ENCODE measurements at places on chromosomes 2 and 18. TPM values are rescaled to one million over a fixed set of nuclear protein-coding genes. Genes with fewer than 3 reads are reported as not detected.

DNA sequence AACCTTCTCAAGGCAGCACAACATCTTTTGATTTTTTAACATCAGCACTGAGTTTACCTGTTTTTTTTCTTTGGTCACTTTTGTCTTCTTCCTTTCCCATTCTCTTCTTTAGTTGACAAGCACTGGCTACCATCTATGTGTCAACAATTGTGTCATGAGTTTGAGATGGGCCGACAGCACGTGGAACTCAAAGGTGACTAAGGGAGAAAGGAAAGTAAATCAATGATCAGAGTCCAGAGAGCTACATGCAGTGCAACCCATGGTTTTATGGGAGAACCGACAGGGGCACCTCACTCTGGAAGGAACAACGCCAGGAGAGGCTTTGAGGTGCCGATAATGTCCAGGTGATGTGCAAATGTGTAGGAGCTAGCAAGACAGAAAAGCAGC, 755.5 kb downstream of the RNF144A start:
- DNase-seq, result no peak
- no peak overlapping the region for H3K4me3 ChIP-seq
- H3K36me3 ChIP-seq, result no peaks in the 10 kb centered on the region
- H3K27ac ChIP-seq, result no peak overlapping the region
- no peaks in the 10 kb centered on the region for H3K4me1 ChIP-seq

DNA sequence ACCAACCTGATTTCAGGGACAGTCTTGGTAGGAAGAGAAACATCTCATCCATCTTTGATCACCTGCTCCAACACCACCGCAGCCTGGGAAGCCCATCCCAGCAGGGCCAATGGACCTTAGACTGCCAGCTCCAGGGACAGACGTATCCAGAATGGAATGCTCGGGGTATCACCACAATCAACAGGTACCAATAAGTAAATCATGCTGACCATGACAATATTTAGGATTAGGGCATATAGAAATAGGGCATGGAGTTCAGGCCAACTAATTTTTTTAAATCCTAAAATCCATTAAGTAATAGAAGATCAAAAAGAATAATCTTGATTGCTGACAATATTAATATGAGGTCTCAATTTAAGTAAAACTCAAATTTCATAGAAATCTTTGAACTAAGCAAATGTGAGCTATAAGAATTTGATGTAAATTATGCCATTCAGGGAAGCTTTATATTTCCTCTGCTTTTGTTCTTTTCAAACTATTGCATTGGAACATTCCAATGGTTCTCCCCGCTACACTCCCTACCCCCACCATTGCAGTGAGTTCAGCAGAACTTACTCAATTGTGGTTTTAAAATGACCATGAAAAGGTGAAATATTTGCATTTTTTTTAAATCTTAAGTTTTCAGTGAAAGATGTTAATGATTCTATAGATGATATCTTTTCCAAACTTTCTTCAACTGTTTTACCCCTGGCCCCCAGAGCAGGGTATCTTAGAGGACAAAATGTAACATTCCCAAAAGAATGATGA, 138.6 kb downstream of the DNER start:
- H3K27ac ChIP-seq, result no peak overlapping the region
- no peaks in the 10 kb centered on the region for H3K36me3 ChIP-seq
- H3K4me3 ChIP-seq, result no peak overlapping the region
- H3K4me1 ChIP-seq, result no peaks in the 10 kb centered on the region
- DNase-seq, result no peak
- no peaks in the 10 kb centered on the region for H3K27me3 ChIP-seq

- no peaks in the 10 kb centered on the region for H3K27me3 ChIP-seq
- H3K4me3 ChIP-seq, result no peak overlapping the region
- peaks cover 6% of the 10 kb centered on the region for H3K4me1 ChIP-seq
Observed at GRCh38 chr2:233919938-233920337, 2.8 kb downstream of the TRPM8 start.

DNA sequence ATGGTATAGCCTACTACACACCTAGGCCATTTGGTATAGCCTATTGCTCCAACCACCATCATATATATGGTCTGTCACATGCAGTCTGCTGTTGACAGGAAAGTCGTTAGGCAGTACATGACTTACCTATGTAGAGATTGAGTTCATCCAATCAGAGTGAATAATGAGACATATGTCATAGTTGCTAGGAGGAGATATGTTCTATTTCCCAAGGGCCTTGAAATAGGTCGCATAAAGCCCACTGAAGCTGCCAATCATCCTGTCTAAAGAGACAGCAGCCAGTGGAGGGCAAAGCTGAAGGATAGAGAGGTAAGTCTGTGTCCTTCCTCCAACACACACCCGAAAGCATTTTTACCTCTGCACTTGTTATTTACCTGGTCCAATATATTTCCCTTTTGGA, 263.4 kb downstream of the PTPRM start:
- no peak for DNase-seq
- H3K27me3 ChIP-seq, result no peaks in the 10 kb centered on the region
- no peaks in the 10 kb centered on the region for H3K36me3 ChIP-seq

GRCh38 chr18:71505526-71505925, 1038.6 kb downstream of the CBLN2 start:
- H3K4me3 ChIP-seq, result no peak overlapping the region
- H3K36me3 ChIP-seq, result no peaks in the 10 kb centered on the region
- no peak overlapping the region for H3K27ac ChIP-seq
- H3K4me1 ChIP-seq, result no peaks in the 10 kb centered on the region
- peak; percentile 2 for DNase-seq

- H3K27ac ChIP-seq, result no peak overlapping the region
- no peaks in the 10 kb centered on the region for H3K27me3 ChIP-seq
- H3K4me1 ChIP-seq, result no peaks in the 10 kb centered on the region
- H3K36me3 ChIP-seq, result no peaks in the 10 kb centered on the region
- peak; percentile 40 for DNase-seq
Observed at GRCh38 chr2:41127351-41127750, 675.5 kb upstream of the SLC8A1 start.

GRCh38 chr2:182447163-182447562, 20.3 kb upstream of the PDE1A start:
- H3K4me3 ChIP-seq, result no peak overlapping the region
- H3K36me3 ChIP-seq, result no peaks in the 10 kb centered on the region
- no peak overlapping the region for H3K27ac ChIP-seq
- DNase-seq, result no peak

DNA sequence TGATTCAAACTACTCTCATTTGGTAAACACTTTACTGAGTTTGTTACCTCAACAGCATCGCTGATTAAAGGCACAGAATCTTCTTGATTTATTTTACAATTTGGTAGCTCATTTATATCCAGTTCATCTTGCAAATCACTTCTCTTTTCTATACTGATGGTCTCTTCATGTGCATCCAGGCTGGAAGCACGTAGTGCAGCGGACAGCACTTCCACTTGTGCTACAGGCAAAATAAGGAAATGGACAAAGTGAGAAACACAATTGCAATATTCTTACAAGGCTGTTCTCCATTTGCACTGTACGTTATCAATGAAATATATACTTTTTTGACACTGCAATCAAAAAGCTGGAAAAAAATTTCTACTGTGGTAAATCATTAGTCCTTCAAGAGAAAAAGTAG, 51.0 kb downstream of the PPP4R1 start:
- H3K4me1 ChIP-seq, result no peaks in the 10 kb centered on the region
- no peak for DNase-seq
- H3K27me3 ChIP-seq, result no peaks in the 10 kb centered on the region
- H3K27ac ChIP-seq, result no peak overlapping the region
- H3K4me3 ChIP-seq, result no peak overlapping the region

- H3K36me3 ChIP-seq, result no peaks in the 10 kb centered on the region
- H3K27me3 ChIP-seq, result no peaks in the 10 kb centered on the region
- H3K4me3 ChIP-seq, result no peak overlapping the region
- peak; percentile 83 for DNase-seq
Observed at GRCh38 chr2:7203056-7203467, 285.9 kb downstream of the RNF144A start.

DNA sequence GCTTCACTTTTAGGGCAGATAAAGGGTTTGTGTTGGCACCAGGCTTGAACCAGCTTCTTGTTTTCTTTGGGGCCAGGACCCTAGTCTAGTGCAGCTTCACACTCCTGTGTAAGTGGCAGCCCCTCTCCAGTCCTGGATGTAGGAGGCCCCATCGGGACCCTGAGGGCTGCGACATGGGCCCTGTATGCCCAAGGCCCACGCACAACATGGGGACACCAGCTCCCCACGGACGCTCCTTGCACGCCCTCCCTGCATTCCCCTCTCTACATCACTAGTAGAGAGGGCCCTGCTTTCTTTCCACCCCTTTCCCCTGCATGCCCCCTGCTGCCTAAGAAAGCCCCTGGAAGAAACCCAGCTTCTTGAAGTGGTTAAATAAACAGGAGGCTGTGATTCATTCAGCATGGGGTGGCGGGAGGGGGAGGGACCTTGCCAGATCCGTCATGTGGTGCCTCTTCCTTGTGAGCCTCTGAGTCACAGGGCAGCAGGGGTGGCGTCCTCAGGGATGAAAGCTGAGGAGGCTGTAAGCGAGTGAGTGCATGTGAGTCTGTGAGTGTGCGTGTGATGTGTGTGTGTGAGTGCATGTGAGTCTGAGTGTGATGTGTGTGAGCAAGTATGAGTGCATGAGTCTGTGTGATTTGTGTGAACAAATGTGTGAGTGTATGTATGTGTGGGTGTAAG, 42.5 kb downstream of the COPS8 start:
- H3K27me3 ChIP-seq, result no peaks in the 10 kb centered on the region
- H3K4me1 ChIP-seq, result peaks cover 8% of the 10 kb centered on the region
- peak; percentile 90 for DNase-seq
- H3K36me3 ChIP-seq, result no peaks in the 10 kb centered on the region
- no peak overlapping the region for H3K4me3 ChIP-seq

DNA sequence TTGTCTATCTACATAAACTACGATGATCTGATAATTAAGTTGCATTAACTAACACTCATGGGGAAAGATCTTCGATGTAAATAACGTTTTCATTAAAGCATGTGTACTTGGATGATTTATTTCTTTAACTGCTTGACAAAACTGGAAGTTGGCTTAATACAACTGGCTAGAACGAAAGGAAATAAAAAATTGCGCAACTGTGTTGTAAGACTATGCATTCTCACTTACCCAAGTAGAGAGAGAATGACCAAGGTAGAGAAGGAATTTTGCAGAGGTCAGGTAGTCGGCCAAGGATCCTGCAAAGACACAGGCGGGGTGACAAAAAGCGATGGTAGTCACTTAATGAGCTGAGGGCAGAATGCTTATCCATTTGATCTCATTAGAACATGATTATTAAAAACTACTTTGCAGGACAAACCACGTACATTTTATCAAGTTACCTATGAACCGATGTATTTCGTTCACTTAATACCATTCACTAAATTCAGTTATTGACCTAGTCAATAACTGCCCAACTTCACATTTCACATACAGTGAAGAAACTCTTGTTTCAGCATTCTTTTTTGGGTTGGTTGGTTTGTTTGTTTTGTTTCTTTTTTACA, 900 bp downstream of the SLC40A1 start:
- H3K36me3 ChIP-seq, result no peaks in the 10 kb centered on the region
- H3K27ac ChIP-seq, result no peak overlapping the region
- H3K4me1 ChIP-seq, result peaks cover 5% of the 10 kb centered on the region
- no peak for DNase-seq
- H3K4me3 ChIP-seq, result peak overlapping the region; percentile 55

- H3K4me3 ChIP-seq, result no peak overlapping the region
- no peaks in the 10 kb centered on the region for H3K27me3 ChIP-seq
- H3K27ac ChIP-seq, result peak overlapping the region; percentile 100
- H3K4me1 ChIP-seq, result peaks cover 28% of the 10 kb centered on the region
Observed at GRCh38 chr18:63374540-63374939, 7.5 kb upstream of the KDSR start.

DNA sequence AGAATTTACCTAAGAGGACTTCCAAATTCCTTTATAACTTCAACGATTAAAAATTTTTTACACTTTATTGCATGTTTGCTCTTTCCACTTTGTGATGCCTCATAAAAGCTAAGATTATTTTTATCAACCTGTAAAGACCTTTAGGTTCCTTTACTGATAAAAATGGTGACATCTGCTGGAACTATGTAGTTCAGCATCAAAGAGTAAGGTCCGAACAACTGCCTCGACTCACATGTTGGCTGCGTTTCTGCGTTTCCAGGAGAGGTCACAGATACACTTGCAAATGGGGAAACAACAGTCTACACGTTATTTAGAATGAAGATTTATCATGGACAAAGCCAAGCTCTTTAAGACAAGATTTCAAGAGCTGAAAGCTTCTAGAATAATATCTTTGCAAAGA, 18.8 kb upstream of the TMX3 start:
- peak overlapping the region; percentile 4 for H3K27ac ChIP-seq
- H3K4me1 ChIP-seq, result peaks cover 24% of the 10 kb centered on the region
- H3K36me3 ChIP-seq, result no peaks in the 10 kb centered on the region
- DNase-seq, result peak; percentile 52
- no peaks in the 10 kb centered on the region for H3K27me3 ChIP-seq
- no peak overlapping the region for H3K4me3 ChIP-seq

DNA sequence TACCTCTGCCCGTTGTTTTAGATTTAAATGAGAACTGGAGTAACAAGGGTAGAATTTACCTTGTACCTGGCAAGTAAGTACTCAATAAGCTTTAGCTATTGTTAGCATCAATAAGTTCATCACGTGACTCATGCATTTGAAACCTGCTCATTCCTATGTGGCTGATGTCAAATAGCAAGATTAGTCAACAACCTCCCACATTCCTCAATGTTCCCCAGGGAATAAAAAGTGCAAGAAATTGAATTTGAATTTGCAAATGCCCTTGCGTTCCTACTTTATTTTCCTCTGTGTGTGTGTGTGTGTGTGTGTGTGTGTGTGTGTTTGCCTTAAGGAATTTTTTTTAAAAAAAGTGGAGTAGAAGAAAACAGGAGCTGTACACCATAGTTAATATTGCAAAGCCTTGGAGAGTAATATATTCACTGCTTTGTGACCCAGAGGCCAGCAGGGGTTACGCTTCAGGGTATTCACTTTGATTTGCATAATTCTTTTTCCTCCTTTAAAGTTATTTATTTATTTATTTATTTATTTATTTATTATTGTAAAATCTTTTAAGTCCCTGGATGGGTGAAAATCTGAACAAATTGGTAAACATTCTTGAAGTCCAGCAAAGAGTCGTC, 43.9 kb upstream of the DNAH7 start:
- DNase-seq, result peak; percentile 68
- H3K4me1 ChIP-seq, result no peaks in the 10 kb centered on the region
- no peaks in the 10 kb centered on the region for H3K36me3 ChIP-seq
- no peak overlapping the region for H3K4me3 ChIP-seq
- no peaks in the 10 kb centered on the region for H3K27me3 ChIP-seq
- no peak overlapping the region for H3K27ac ChIP-seq

DNA sequence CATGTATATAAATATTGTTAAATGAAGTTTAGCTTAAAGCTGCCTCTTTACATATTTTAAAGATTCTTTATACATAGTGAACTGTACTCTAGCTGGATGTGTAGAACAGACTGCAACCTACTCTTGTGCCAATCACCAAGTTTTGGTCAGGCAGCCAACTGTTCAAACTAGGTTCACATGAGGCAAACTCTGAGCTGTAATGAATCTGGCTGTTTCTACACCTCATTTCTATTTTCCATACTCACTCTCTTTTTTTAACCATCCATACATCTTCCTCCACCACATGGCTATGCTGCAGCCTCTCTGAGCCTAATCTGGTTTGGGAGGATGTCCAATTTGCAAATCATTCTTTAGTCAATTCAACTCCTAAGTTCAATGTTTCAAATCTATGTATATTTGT, 974.8 kb downstream of the CNTNAP5 start:
- no peaks in the 10 kb centered on the region for H3K27me3 ChIP-seq
- no peak overlapping the region for H3K4me3 ChIP-seq
- no peaks in the 10 kb centered on the region for H3K36me3 ChIP-seq
- no peak overlapping the region for H3K27ac ChIP-seq
- no peaks in the 10 kb centered on the region for H3K4me1 ChIP-seq
- no peak for DNase-seq

GMPPA gene
- 45.8 TPM for total RNA-seq

KIF5C gene
- total RNA-seq, result 0.74 TPM

RTP5 gene
- total RNA-seq, result not detected

NYAP2 gene
- total RNA-seq, result not detected

C2orf78 gene
- total RNA-seq, result not detected

KCNG2 gene
- total RNA-seq, result not detected

ZNF521 gene
- not detected for total RNA-seq

TDRD15 gene
- total RNA-seq, result not detected

EIF2AK2 gene
- total RNA-seq, result 64.4 TPM
